Midbrain (tissue), 1 donor: ENCODE measurements at places on chromosomes 7 and 10.

GRCh38 chr10:124370426-124370825, 48.3 kb downstream of the OAT start:
- DNase-seq = no peak

DNA sequence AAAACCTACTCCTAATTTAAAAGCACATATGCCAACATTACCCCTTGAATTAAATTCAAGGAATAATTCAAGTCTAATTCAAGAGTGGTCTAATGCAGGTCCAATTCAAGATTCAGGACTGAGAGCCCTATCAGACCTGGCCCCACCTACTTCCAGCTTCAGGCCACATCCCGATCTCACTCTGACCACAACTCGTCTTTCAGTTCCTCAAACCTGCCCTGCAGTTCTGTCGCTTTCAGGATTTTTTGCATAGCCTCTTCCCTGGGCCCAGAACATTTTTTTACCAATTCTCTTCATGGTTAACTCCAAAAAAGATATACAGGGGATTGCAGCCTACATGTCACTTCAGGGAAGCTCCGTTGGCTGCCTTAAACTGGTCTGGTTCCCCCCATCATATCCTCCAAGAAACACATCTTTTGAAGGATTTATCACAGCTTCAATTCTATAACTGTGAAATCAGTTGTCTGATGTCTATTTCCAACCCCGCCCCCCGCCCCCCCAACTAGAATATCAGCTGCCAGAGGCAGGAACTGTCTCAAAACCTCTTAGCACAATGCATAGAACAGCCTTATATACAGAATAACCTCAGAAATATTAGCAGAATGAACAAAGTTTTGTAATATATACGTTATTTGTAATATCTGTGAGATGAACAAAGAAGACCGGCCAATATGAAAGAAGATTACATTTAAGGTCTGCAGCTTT, 20.8 kb downstream of the CCDC6 start:
- DNase-seq = peak; percentile 38

DNA sequence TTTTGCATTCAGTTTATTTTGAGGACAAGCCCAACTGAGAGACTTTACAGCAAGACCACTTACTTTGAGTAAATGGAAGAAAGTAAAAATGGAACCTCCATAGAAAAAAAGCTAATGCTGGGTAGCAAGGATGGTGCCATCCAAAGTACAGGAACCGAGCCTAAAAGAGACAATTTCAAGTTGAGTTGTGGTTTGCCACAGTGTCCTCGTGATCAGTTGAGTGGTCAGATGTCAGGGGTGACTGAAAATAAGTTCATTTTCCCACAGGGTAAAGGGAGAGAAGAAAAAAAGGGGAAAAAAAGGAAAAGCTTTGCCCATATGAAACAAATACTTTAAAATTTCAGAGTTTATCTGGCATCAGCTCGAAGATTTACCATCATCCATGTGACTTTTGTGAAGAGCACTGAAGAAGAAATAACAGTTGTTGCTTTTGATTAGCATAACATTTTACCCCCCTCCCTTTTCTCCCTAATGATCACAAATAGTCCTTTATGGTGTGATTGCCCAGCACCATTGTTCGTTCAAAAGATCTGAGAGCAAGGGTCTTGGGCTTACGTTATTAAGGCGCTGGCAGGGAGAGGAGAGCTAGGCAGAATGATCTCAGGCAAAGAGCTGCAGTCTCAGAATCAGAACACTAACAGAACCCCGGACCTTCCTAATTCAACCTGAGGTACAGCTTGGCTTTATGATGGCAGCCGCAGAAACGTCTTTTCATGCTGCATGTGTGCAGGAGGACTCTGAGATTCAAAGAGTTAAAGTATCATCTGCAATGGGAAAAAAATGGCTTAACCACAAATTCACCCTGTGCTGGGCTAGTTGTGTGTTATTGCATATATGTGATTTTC, 338.1 kb downstream of the RNLS start:
- no peak for DNase-seq

- DNase-seq = no peak
Observed at GRCh38 chr10:81288544-81288943, 586.5 kb upstream of the NRG3 start.

DNA sequence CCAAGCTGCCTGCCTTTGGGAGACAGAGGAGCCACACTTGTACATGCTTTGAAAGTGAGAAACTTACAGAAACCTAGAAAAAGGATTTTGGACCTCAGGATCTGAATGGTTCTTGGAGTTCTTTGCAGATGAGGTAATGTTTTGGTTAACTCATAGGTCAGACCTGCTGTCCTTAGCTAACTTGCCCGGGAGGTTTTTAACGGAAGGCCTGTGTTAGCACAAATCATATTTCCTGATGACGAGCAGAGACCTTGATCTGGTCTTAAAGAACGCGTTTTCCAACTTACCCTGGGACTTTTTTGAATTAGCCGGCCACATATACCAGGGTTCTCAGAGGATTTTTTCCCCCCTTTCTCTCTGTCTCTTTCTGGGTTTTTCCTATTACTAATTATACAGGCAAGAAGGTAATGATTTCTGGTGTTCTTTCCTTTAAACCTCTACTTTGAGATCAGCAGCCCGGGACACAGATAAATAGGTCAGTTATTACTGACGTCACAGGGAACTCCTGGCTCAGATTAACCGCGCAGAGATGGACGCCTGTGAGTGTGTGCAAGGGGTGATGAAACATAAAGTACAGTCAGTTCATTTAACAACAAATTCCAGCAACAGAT, 101.7 kb upstream of the KLF6 start:
- no peak for DNase-seq

DNA sequence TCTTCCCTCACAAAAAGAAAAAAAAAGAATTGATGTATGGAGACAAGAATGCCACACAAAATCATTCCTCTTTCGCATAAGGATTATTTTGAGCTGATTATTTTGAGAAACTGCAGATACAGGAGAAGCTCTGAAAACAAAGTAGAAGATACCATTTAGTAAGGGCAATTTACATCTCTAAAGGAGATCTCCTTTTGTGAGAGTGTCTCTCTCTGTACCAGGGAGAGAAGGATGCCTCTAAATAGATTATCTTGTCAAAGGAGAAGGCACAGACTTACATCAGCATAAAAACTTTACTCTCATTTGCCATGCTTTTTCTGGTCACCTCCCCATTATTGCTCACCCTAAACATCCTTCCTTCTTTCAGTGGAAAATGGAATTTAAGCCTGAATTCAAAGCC, 747.9 kb upstream of the COBL start:
- no peak for DNase-seq

DNA sequence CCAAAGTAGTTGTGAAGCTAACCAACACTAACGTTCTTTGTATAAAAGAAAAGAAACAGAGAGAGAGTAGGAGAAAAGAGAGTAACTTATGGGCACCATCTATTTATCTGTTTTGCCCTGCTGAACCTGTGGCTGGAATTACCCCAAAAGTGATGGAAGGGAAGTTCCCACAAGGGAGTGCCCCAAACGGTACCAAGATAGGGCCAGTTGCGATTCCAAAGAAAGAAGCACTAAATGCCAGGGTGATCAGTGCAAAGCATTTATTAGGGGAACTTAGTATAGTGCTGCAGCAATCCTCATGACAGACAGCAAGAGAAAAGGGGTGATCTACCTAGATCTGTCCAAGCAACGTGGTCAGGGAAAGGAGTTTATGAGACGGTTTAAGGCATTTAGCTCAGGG, 190.2 kb downstream of the SORCS3 start:
- DNase-seq = no peak

- DNase-seq = no peak
Observed at GRCh38 chr7:67549126-67549525, 552.5 kb downstream of the TYW1 start.

- no peak for DNase-seq
Observed at GRCh38 chr7:103480771-103481170, 34.8 kb upstream of the SLC26A5 start.

- DNase-seq = peak; percentile 57
Observed at GRCh38 chr7:142438235-142438922, 180.5 kb upstream of the PRSS58 start.

GRCh38 chr10:3747248-3747960, 37.6 kb downstream of the KLF6 start:
- no peak for DNase-seq

GRCh38 chr7:151137076-151137675, 30.3 kb downstream of the GBX1 start:
- no peak for DNase-seq

DNA sequence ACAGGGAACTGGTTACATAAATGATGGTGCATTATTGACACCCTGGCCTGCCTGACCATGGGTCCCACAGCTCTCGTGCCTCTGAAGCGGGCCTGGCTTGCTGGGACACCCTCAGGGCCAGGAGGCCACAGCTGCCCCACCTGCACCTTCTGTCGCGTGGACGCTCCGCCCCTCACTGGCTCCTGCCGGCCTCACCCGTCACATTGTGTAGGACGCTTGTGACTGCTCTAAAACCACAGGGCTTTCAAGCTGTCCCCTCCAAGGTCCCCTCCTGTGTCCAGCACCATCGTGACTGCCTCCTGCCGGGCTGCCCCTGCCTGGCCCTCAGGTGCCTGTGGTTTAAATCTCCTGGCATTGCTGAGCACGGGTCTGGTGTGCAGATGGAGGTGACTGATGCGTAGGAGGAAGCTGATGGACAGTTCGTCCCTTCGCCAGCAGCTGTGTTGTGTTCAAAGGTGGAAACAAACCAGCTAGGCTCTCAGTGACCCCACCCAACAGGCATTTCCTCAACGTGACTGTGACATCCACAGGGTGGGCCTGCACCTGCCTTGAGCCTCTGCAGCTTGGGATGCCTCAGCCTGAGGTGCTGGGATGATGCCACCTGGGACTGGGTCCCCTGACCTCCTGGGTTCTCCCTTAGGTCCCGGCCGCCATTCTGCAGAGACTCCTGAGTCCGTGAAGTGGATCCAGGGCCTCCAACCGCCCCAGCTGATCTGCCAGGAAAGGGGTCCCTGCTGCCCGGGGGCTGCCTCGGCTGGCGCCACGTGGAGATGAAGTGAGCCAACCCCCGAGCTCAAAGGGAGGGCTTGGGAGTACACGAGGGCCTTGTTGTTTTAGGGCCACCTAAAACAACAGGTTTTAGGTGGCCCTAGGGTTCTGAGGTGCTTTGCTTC, 148.5 kb downstream of the WDR37 start:
- DNase-seq = no peak

DNA sequence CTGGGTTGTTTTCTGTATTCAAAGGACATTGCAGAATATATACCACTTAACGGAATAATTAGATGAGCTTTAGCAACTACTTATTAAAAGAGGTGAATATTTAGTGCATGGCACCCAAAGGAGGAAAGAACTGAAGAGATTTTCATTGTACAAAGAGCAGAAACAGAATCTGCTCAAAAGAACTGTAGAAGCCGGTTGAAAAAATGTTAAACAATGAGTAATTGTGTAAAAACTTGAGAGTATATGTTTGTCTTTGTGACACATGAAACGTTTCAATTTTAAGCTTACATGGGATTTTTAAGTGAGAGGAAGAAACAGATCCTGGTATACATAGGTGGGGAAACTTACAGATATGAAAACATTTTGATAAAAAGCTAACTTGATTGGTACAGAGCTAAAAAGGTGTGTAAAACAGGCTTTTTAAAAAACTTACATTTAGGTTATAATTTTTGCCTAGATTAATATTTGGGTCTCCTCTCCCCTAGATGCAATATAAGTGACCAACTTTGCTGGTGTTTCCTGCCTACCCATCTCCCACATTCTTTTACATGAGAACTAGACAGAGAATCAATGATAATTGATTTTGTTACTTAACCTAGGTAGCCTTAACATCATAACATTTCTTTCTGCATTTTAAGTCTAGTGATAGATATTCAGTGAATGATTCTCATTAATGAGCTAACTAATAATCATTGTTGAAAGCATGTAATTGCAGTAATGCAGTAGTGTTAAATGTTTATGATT, 6.8 kb downstream of the ARL5B start:
- DNase-seq = no peak

DNA sequence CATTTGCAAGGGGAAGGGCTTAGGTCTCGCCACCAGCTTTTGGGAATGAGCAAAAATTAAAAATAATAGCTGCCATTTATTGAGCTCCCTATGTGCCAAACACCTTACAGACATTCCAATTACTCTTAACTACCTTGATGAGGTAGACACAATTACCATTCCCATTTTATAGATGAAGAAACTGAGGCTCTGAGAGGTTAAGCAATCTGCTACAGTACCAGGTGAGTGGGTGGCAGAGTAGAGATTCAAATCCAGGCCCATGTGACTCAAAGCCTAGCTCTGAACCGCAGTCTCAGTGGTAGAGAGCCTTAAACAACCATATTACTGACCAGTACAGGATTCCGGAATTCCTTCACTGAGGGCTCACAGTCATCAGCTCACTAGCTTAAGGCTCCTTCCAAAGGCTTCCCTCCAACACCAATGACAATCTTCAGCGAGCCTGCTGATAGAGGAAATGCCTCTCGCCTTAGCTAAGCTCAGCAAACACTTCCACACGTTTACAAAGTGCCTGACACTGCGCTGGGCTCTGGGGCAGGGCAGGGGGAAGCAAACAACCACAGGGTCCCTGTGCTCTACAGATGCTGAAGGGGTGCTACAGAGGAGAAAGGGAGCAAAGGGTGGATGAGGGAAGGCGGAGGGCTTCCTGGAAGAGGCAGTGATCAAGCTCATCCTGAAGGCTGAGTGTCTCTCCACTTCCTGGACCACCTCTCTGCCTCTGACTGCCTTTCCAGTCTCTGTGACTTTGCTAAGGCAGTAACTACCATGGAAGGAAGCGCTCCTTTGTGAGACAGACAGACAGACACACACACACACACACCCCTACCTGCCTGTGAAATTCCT, 7.4 kb downstream of the LRRC20 start:
- DNase-seq = no peak

- DNase-seq = no peak
Observed at GRCh38 chr10:122551450-122551849, 9.1 kb upstream of the DMBT1 start.

DNA sequence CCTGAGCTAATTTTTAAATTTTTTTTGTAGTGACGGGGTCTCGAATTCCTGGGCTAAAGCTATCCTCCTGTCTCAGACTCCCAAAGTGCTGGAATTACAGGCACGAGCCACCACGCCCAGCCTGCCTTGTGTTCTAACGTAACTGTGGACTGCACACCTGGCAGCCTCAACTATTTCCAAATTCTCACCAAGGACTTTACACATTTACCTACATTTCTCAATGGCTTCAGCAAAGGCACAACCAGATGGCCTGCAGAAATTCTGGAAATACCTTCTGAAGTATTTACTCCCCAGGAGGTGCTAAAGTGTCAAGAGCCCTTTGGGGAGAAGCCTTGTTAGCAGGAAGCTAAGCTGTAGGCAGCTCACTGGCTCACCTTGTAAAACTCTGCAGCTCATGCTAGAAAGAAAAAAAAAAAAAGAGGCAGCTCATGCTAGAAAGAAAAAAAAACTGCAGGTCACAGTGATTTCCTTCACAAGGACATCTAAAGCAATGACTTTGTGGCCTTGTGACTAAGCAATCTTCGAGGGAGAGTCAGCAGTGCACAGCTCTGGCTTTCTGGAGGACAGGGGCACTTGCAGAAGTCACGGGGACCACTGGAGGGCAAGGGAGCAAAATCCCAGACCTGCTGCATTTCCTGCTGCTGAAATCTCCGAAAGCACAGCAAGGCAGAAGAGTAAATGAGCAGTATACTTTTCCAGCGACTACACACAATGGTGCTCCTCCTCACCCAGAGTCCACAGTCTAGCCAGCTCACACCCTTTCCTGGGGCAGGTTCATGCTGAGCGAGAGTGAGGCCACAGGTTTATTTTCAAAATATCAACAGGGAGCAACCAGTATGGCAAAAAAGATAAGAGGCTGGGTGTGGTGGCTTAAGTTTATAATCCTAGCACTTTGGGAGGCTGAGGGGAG, 40.4 kb downstream of the BAIAP2L1 start:
- DNase-seq = no peak

GRCh38 chr10:104563548-104563947, 77.5 kb upstream of the SORCS3 start:
- no peak for DNase-seq
